ENCODE measurements at places on chromosomes 12 and 14.

- DNase-seq: no peak
Measured at GRCh38 chr14:28142400-28143015, 624.1 kb upstream of the FOXG1 start.

- no peak for DNase-seq
Measured at GRCh38 chr12:3004655-3005565, 45.7 kb downstream of the TEAD4 start.

- no peak for DNase-seq
Measured at GRCh38 chr14:61573321-61573720, 122.0 kb upstream of the HIF1A start.

DNA sequence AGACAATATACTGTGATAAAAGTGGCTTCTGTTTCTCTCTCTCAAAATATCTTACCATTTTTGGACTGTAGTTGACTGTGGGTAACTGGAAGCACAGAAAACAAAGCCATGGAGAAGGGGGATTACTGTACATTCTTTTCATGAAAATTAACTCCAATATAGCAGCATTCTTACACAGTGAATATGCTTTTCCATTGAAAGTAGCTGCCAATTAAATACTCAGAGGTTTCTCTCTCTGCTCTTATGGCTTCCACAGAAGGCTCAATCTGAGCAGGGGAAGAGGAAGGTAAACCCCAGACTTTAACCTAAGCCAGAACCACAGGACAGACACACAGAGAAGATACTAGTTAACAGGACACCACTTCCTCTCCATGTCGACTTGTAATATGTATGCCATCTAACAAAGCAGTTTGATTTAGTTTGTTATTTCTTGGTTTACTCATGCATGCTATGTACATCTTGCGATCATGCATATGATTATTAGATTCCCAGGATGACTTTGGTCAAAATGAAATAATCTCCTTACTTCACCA, 150.2 kb downstream of the SSPN start:
- no peak for DNase-seq

DNA sequence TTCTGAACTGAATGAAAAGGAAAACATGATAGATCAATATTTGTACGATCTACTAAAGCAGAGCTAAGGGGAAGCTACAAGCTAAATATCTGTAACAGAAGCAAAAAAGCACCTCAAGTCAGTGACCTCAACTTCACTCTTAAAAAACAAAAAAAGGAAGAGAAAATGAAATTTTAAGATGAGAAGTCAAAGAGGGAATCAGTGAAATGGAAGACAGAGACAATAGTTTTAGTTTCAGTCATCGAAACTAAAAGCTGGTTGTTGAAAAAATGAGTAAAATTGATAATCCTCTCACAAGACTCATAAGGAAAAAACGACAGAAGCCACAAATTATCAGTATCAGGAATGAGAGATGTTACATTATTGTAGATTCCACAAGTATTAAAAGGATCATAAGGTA, 11.9 kb upstream of the SLC2A13 start:
- no peak for DNase-seq

- DNase-seq: no peak
Measured at GRCh38 chr12:110314308-110314707, 33.3 kb downstream of the ATP2A2 start.

All from stimulated activated CD4-positive, alpha-beta T cell treated with anti-CD3 and anti-CD28 coated beads, Interleukin-1b, Interleukin-23, amount 100 ng/mL, for 1 hour (primary cell).